ENCODE measurements at places on chromosomes 2 and 18.

GRCh38 chr2:162475661-162476060, 131.7 kb downstream of the GCA start:
- H3K27ac ChIP-seq: no peak overlapping the region
- no peak for DNase-seq

DNA sequence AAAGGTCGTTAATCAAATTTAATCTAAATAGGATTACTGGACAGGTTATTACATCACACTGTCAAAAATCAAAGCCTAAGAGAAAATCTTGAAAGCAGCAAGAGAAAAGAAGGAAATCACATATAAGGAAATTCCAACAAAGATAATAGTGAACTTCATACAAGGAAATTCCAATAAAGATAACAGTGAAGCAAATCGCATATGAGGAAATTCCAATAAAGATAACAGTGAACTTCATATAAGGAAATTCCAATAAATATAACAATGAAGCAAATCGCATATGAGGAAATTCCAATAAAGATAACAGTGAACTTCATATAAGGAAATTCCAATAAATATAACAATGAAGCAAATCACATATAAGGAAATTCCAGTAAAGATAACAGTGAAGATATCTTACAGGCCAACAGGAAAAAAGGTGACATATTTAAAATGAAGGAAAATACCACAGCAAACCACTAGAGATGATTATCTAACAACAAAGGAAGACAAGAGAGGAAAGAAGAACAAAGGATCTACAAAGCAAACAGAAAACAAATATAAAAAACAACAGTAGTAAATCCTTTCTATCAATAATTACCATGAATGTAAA, 787.7 kb downstream of the CCDC85A start:
- H3K27me3 ChIP-seq: no peaks in the 10 kb centered on the region
- no peaks in the 10 kb centered on the region for H3K36me3 ChIP-seq
- H3K4me3 ChIP-seq: no peak overlapping the region
- no peaks in the 10 kb centered on the region for H3K4me1 ChIP-seq

GRCh38 chr18:34492652-34493051, 217.4 kb upstream of the DTNA start:
- no peak overlapping the region for H3K27ac ChIP-seq
- H3K4me3 ChIP-seq: no peak overlapping the region
- no peak for DNase-seq
- H3K27me3 ChIP-seq: peaks cover 53% of the 10 kb centered on the region
- H3K36me3 ChIP-seq: no peaks in the 10 kb centered on the region

- no peaks in the 10 kb centered on the region for H3K36me3 ChIP-seq
- DNase-seq: no peak
- no peak overlapping the region for H3K27ac ChIP-seq
- peaks cover 29% of the 10 kb centered on the region for H3K27me3 ChIP-seq
Measured at GRCh38 chr2:173359231-173359630, 4.6 kb downstream of the CDCA7 start.

DNA sequence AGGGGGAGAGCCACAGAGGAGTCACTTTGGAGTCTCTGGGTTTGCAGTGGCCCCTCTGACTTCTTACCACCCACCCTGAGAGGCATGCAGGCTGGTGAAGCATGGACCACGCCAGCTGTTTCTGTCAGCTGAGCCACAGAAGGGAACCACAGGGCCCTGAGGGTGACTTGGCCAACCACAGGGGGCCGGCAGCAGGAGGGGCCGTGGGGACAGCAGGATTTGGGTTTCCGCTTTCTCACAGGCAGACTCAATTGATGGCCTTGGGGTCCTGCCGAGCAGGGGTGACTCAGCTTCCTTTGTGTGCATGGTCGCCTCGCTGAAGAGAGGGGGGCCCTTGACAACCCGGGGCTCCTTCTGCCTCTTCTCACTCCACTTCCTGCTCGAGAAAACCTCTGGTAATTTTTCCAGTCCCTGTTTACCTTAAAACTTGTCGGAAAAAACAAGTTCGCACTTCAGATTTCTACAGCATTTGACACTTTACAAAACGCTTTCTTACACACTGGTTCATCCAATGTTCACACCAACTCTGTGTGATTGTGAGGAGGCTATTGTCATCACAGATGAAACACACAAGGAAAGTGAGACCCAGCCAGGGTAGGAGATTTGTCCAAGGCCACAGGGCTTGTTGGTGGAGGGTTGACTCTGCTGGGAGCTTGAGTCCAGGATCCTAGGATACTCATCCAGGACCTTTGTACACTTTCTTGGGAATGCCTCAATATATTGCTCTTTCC, 311.2 kb downstream of the LPIN1 start:
- H3K36me3 ChIP-seq: no peaks in the 10 kb centered on the region
- H3K4me3 ChIP-seq: no peak overlapping the region
- no peak overlapping the region for H3K27ac ChIP-seq
- H3K4me1 ChIP-seq: no peaks in the 10 kb centered on the region

GRCh38 chr2:232444409-232445148, 11.4 kb upstream of the ALPI start:
- no peaks in the 10 kb centered on the region for H3K4me1 ChIP-seq
- no peak overlapping the region for H3K4me3 ChIP-seq
- H3K36me3 ChIP-seq: no peaks in the 10 kb centered on the region
- H3K27me3 ChIP-seq: no peaks in the 10 kb centered on the region

- H3K27me3 ChIP-seq: peaks cover 26% of the 10 kb centered on the region
- no peak overlapping the region for H3K4me3 ChIP-seq
- no peak for DNase-seq
- no peak overlapping the region for H3K27ac ChIP-seq
- H3K4me1 ChIP-seq: no peaks in the 10 kb centered on the region
- no peaks in the 10 kb centered on the region for H3K36me3 ChIP-seq
Measured at GRCh38 chr2:222257645-222258044, 41.2 kb downstream of the PAX3 start.

- no peaks in the 10 kb centered on the region for H3K27me3 ChIP-seq
- no peaks in the 10 kb centered on the region for H3K36me3 ChIP-seq
- DNase-seq: peak; percentile 9
- H3K27ac ChIP-seq: no peak overlapping the region
Measured at GRCh38 chr18:47679864-47680263, 250.6 kb downstream of the SMAD2 start.

DNA sequence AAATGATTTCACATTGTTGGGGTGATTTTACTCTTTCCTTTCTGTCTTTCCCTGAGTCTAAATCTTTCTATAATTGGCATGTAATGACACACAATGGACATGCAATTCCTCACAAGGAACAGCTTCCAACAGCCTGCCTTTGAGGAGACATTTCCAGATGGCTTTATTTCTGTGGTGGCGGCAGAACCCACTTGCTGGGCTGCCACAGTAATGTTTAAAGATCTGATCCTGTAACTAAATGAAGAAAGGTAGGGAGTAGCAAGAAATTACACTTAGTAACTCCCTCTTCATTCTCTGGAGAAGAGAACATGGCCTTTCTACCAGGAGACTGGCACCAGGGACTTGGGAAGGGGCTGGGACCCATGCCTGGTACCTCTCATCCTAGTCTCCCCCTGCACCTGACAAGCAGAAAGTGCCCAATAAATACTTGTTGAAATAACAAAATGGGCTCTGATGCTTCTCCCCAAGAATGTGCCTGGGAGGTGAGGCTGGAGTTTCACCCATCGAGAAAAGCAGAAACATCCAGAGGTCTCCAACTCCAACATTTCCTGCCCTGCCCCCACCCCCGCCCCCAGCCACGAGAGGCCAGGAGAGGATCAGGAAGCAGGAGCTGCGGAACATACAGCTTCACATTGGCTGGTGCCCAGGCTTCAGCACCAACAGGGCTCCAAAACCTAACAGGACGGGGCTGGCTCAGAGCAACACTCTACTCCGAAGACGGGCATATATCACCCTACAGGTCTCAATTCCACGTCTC, 92.1 kb downstream of the PXDN start:
- H3K4me1 ChIP-seq: peaks cover 20% of the 10 kb centered on the region
- peak overlapping the region; percentile 83 for H3K27ac ChIP-seq
- DNase-seq: no peak
- H3K4me3 ChIP-seq: no peak overlapping the region
- H3K27me3 ChIP-seq: no peaks in the 10 kb centered on the region
- no peaks in the 10 kb centered on the region for H3K36me3 ChIP-seq

DNA sequence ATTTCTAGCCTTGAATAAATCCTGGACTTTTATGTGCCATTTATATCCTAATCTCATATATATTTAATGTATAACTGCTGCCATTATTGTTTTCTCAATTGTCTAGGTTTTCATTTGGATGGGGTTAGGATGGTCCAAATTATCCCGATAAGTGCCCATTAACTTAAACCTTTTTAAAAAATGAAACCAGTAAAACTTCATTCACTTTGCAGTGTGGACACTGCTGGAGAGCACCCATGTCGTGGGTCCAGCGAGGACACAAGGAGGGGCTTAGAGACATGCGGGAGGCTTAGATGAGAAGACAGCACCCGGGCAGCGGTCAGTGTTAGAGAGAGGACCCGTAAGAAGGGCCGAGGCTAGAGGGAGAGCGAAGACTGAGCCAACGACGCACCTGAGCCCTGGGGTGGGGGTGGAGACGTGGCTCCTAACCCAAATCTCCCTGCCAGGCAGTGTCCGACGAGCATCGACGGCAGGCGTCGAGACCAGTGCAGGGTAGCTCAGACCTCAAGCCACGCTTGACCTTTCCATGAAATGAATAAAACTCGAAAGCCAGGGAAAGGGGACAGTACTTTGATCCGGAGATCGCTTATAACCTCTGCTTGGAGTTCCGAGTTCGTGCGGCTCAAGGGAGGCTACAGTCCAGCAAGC, 9.0 kb upstream of the EN1 start:
- H3K27me3 ChIP-seq: peaks cover 100% of the 10 kb centered on the region
- H3K4me1 ChIP-seq: peaks cover 12% of the 10 kb centered on the region

DNA sequence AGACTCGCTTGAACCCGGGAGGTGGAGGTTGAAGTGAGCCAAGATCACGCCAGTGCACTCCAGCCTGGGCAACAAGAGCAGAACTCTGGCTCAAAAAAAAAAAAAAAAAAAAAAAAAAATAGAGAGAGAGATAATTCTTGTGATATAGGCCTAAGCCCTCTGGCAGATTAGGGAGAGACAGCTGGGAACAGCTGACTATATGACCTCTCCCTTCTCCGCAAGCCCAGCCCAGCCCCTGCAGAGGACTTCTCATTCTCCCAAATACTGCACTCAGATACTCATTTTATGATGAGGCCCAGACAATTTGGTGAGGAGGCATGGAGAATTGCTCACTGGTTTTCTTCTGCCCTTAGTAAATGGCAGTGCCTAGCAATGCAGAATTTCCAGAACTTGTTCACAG, 262.0 kb downstream of the HAUS1 start:
- H3K4me1 ChIP-seq: no peaks in the 10 kb centered on the region
- no peak for DNase-seq
- no peaks in the 10 kb centered on the region for H3K36me3 ChIP-seq
- H3K27me3 ChIP-seq: no peaks in the 10 kb centered on the region

DNA sequence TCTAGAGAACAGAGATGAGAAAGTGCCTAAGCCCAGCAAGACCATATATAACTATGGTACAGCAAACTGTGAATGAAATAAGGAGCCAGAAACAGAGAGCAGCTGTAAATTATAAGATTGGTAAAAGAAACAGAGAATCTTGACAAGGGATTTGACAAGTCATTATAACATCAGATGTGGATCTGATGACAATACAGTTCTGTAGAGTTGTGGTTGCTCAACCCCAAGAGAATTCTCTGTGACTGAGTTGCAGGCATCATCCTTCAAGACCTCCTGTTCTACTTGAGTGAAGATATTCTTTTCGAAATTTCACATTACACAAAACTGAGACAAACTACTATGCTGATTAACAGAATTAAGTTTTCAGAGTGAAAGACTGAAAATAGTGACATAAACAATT, 343.1 kb upstream of the SLC39A10 start:
- no peaks in the 10 kb centered on the region for H3K36me3 ChIP-seq
- H3K4me3 ChIP-seq: no peak overlapping the region
- no peaks in the 10 kb centered on the region for H3K27me3 ChIP-seq
- H3K4me1 ChIP-seq: no peaks in the 10 kb centered on the region
- DNase-seq: no peak

- no peaks in the 10 kb centered on the region for H3K36me3 ChIP-seq
- DNase-seq: peak; percentile 50
- H3K27ac ChIP-seq: no peak overlapping the region
- no peaks in the 10 kb centered on the region for H3K27me3 ChIP-seq
Measured at GRCh38 chr2:85457877-85458316, 39.4 kb downstream of the SH2D6 start.

DNA sequence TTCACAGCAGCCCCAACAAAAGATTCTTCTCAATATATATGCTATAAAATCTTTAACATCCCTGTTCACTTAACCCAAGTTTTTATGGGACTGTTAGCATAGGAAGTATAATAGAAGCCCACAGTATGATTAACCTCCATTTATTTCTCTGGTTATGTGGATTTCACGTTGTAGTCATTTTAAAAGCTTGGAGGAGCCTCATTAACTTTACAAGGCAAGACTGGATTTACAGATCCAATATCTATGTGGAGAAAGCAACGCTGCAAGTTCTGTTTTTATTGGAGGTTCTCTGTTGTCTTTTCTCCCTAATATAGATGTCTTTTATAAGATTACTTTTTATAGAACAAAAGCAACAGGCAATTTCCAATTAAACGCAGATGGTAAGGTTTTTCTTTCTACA, 114.9 kb upstream of the SYT4 start:
- H3K27me3 ChIP-seq: no peaks in the 10 kb centered on the region
- H3K4me3 ChIP-seq: no peak overlapping the region
- H3K27ac ChIP-seq: no peak overlapping the region
- no peak for DNase-seq

GRCh38 chr18:48263914-48264902, 145.0 kb downstream of the ZBTB7C start:
- no peak overlapping the region for H3K27ac ChIP-seq
- no peak for DNase-seq
- no peaks in the 10 kb centered on the region for H3K27me3 ChIP-seq
- no peak overlapping the region for H3K4me3 ChIP-seq

- peak overlapping the region; percentile 45 for H3K27ac ChIP-seq
- no peaks in the 10 kb centered on the region for H3K36me3 ChIP-seq
- peaks cover 6% of the 10 kb centered on the region for H3K4me1 ChIP-seq
- DNase-seq: peak; percentile 23
Measured at GRCh38 chr2:219551441-219552381, 7.9 kb downstream of the TMEM198 start.

- DNase-seq: no peak
- H3K4me3 ChIP-seq: no peak overlapping the region
- no peaks in the 10 kb centered on the region for H3K36me3 ChIP-seq
- no peak overlapping the region for H3K27ac ChIP-seq
Measured at GRCh38 chr2:62147610-62148301, 48.2 kb upstream of the B3GNT2 start.
